ACHN (cell line): ENCODE measurements at places on chromosomes 16 and 17.

DNA sequence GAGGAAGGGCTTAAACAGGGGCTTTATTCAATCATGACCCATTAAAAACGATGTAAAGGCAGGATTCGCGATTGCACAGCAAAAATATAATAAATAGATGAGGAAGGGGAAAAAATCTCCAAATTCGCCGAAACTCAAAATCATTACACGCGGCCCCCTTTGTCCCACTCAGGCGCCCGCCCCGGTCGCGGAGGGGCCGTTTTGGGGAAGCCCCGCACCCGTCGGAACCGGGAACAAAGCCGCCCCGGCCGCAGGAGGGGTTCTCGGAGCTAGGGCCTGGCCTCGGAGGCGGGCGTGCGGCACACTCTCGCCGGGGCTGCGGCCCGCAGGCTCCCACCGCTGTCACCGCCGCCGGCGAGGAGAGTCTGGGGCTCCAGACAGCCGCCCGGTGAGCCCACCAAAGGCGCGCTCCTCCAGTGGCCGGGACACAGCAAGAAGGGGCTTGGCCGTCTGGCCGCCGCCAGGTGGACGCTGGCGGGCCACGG is 521 bp downstream of the C16orf87 start:
- peak; percentile 37 for DNase-seq

DNA sequence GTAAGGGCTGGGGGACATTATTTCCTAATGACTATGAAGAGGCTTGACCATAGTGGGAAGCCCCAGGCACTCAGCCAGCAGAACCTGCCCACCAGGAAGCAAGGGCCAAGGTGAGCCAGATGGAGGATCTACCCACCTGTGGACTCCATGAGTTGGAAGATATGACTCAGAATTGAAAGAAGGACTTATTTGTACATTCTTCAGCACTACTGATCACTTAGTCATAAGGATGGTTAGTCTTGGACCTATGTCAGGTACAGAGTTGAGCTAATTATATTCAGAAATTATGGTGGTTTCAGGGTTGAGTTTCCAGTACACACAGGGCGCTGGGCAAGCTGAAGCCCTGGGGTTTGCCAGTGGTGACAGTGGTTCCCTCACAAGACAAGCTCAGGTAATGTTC is 24.0 kb upstream of the GRIN2A start:
- DNase-seq, result no peak

GRCh38 chr17:67606471-67606870 is 111.3 kb upstream of the NOL11 start:
- DNase-seq, result no peak

- DNase-seq, result no peak
Observed at GRCh38 chr17:17957584-17957916, 14.7 kb downstream of the TOM1L2 start.

- no peak for DNase-seq
Observed at GRCh38 chr17:51707216-51707615, 446.9 kb downstream of the UTP18 start.

DNA sequence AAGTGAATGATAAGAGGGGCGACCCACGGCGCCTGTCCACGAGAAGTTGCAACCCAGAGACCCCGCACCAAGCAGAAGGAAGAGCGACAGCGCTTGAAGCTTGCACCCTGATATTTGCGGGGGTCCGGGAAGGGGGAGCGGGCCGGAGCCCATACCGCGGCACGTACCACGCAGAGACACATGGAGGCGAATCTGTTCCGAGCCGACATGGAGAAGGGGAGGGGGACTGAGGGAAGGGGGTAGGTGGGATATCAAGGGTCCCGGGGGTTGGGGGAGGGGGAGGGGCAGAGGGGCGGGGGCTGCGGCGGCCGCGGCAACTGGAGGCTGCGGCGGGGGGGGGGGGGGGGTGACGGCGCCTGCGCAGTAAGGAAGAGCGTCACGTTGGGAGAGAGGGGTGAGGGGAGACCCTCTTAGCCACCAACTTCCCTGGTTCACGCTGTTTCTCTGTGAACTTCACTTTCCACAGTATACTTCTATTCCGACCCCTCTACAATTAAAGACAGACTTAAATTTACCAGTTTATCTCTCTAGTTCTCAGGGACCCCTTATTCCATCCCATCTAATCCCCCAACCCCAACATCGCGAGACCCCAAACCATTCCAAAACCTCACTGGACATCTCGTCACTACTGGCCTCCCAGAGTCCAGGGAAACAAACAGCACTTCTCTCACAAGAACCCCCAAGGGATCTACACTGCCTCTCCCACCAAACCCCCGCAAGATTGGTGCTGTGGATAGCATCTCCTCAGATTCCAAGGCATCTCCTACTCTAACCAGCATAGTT is 8.0 kb downstream of the DLG4 start:
- no peak for DNase-seq

GRCh38 chr16:10895053-10895946 is 18.3 kb downstream of the CIITA start:
- DNase-seq, result peak; percentile 61

GRCh38 chr16:1244881-1245280 is 4.4 kb downstream of the TPSAB1 start:
- no peak for DNase-seq
